ENCODE measurements at places on chromosomes 5 and 9.

DNA sequence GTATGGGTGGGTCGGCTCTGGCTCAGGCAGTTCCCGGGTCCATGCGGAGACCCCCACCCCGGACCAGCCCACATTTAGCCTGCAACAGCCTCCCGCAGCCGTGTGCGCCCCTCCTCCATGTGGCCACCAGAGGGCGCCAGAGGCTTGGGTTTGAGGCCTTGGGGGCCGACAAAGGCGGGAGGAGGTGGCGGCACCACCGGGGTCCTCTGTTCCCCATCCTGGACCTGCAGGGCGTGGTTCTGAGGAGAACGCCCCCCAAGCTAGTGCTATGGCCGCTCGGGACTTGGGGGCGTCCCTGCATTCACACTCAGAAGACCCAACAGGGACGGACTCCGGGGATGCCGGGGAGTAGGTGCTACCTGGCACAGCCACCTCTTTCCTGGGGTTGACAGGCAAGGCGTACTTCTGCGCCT, 16.5 kb downstream of the ASS1 start:
- peak; percentile 35 for DNase-seq

DNA sequence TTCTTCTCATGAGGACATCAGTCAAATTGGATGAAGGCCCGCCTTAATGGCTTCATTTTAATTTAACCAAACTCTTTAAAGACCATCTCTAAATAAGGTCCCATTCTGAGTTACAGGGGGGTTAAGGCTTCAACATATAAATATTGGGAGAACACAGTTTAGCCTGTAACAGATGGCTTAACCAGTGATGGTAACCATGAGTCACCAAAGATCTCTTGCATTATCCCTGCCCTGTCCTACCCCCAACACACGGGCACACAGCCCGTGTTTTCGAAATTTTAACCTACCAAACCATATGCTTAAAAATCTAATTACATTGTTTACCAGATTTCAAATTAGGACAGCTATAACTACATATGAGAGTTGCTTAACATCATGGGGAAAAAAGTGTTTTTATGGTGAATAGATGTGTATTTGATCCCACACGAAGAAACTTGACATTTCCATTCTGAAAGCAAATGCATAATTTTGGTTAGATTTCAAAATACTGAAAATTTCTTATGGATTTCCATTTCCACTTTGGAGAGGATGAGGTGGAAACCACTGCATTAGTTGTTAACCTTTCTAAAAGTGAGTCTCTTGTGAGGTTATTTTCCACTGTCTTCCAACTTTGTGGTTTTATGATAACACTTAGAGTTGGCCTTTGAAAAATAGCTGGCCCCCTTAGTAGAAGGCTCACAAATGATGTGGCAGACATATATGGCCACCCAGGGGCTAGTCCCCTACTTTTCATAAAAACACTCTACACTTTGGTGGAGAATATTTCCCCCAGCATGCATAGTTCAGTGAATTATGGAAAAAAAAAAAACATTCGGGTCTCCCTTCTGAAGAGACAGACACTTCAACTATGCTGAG, 849.3 kb downstream of the TLE1 start:
- no peak for DNase-seq

DNA sequence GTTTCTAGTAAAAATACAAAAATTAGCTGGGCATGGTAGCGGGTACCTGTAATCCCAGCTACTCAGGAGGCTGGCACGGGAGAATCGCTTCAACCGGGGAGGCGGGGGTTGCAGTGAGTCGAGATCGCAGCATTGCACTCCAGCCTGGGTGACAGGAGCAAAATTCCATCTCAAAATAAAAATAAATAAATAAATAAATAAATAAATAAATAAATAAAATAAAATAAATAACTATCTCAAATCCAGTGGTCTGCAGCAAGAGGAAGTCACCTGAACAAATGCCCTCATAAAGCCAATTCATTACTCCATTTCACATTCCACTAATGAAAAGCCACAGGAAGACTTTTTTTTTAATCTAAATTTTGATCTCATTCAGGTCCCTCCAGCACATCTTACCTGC, 114.2 kb downstream of the EFNA5 start:
- DNase-seq: no peak

GRCh38 chr9:96556701-96557461, 62.8 kb downstream of the CDC14B start:
- DNase-seq: no peak

- no peak for DNase-seq
Observed at GRCh38 chr5:138000102-138000723, 32.7 kb downstream of the FAM13B start.

DNA sequence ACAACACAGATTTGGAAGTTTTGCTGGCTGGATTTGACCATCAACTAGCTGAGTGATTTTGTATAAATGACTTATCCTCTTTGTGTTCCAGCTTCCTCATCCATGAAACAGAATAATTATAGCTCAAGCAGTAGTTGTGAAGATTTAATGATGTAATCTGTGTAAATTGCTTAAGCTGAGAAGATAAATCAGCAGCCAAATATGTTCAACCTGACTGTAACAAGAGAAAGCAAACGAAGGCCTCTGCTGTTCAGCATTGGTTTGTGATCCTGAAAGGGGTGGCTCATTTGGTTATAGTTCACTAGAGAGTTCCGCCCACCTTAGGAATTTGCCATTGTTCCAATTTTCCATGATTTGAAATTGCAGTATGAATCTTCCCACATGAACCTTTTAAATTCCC, 75.7 kb upstream of the CCDC112 start:
- DNase-seq: no peak

GRCh38 chr9:116383936-116384335, 230.3 kb downstream of the PAPPA start:
- no peak for DNase-seq

DNA sequence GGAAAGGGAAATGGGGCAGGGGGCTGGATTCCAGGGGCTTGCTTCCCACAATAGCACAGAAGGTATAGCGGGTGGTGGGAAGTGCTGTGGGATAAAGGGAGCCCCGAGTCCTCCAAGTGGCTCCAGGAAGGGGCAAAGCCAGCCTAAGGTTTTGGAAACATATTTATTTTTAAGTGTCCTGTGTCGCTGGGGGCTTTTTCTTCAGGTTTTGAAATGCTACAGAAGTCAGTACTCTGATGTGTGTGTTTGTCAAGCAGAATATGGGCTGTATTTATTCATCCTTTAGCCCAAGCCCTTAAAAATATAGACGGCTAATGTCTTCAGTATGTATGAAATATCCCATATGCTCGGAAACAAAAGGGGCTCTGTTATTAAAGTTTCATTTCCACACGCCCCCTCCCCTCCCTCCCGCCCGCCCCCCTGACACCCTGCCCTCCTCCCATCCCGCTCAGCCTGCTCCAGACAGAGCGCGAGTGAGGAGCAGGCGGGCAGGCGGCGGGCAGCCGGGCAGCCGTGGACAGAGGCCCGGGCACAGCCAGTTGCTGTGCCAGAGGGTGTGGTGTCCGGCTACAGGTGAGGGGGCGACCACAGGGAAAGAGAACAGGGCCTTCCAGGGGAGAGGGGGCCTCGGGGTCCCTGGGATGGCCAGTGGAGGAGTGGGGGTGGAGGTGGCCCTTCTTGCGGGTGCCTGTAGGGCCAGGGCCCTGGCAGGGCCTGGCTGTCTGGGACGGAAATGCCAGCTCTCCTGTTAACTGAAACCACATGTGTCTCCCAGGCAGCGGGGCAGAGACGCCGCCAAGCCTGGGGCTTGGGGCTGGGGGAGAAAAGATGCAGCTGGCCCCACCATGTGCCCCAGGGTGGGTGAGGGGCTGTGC, 39.6 kb upstream of the SYNPO start:
- DNase-seq: no peak

- no peak for DNase-seq
Observed at GRCh38 chr9:91239367-91240111, 122.2 kb downstream of the AUH start.

GRCh38 chr9:26066237-26066636, 388.0 kb upstream of the TUSC1 start:
- DNase-seq: no peak

DNA sequence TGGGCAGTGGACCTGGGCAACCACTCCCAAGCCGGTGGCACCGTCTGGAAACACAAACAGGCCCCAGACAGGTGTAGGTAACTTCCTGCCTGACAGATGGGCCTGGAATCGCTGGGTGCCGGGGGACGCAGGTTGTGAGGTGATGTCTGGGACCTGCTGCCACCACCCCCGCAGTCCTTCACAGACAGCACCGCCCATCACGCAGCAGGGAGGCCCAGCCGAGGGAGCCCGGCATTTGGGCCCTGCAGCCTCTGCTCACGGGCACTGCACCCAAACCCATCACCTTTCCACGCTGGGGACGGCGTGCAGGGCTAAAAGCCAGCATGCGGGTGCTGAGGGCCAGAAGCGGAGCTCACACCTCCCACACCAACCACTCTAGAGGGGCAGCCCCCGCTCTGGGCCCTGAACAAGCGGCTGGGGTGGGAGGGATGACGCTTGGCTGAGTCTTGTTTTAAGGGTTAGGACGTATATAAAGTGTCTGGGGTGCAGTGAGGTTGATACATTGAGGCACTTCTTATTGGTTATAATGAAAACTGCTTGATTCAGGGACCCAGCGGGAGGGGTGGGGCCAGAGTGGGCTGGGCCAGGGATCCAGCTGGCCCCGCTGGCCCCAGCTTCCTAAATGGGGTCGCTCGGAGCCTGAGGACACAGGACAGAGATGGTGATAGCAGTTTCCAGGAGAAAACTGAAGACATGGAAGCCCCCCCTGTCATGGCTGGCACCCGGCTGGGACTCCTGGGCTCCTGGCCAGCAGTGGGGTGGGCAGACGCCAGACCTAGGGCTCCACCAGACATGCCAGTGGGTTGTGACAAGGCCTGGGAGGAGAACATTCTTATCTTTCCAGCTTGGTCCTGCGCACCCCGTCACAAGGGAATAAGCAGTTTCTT, 11.3 kb downstream of the MYMK start:
- DNase-seq: no peak

GRCh38 chr5:36646507-36647023, 40.2 kb downstream of the SLC1A3 start:
- DNase-seq: no peak

GRCh38 chr9:34380034-34380510, 3.4 kb upstream of the MYORG start:
- DNase-seq: no peak

GRCh38 chr5:20680718-20681302, 692.8 kb upstream of the CDH18 start:
- no peak for DNase-seq

DNA sequence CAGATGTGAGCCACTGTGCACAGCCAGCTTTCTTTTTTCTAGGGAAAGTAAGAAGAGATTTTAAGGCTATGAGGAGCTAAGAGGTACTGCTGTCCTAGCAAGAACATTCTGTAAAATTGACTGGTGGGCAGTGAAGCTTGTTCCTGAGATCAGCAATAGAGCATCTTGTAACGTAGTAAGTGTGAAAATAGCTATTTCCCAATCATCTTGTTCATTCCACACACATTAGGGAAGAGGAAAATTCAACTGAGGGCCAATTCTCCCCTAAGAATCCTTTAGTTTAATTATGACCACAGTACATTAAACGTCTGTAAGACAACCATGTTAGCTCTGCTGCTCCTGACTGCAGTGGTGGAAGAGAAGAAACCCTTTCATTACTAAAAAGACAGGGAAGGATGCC, 246.2 kb downstream of the EFNA5 start:
- DNase-seq: no peak

GRCh38 chr9:29285818-29286217, 1712.5 kb upstream of the C9orf72 start:
- no peak for DNase-seq

- DNase-seq: no peak
Observed at GRCh38 chr5:116063950-116064349, 20.9 kb upstream of the COMMD10 start.

GRCh38 chr5:159704160-159704559, 212.1 kb upstream of the ADRA1B start:
- DNase-seq: no peak

- no peak for DNase-seq
Observed at GRCh38 chr5:108564441-108564840, 182.5 kb upstream of the FBXL17 start.

DNA sequence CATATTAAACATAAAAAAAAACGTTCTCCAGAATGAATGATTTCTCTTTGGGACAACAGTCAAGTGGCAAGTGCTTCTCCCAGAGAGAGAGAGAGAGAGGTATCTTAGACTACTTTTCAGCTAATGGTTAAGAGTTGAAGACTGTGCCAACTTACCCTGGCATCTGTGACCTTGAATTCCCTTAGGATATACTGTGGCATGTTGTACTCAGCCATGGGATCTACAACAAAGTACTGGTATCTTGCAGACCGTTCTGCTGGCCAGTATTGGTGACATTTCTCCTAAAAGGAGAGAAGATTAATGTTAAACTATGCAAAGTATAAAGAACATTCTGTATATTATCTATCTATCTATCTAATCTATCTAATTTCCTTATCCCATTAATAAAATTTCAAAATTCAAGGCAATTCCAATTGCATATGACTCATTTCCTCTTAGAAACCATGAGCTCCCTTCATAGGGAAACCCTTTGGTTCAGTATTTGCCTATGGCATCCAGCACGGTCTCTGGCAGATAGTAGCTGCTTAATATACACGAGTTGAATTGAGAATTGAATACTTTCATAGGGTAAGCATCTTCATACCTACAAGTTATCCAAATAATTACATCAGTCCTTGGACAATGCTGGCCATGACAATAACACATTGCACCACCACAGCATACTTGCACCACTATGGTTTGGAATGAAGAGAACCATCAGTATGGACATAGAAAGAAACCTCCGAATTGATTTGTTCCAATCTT, 539.4 kb upstream of the DMAC1 start:
- no peak for DNase-seq

DNA sequence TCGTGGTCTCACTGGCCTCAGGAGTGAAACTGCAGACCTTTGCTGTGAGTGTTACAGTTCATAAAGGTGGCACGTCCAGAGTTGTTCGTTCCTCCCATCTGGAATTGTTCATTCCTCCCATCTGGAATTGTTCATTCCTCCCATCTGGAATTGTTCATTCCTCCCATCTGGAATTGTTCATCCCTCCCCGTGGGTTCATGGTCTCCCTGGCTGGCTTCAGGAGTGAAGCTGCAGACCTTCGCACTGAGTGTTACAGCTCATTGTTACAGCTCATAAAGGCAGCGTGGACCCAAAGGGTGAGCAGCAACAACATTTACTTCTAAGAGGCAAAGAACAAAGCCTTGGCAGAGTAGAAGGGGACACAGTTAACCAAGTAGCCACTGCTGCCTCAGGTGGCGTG, 69.1 kb downstream of the GCNT1 start:
- no peak for DNase-seq

- no peak for DNase-seq
Observed at GRCh38 chr5:97363577-97363976, 180.5 kb upstream of the RIOK2 start.

- no peak for DNase-seq
Observed at GRCh38 chr5:135242866-135243555, 156.0 kb downstream of the MACROH2A1 start.

Data from T-helper 1 cell (primary cell).